Mammary epithelial cell (primary cell): ENCODE measurements at places on chromosomes 13 and 19. TPM values are rescaled to one million over a fixed set of nuclear protein-coding genes. Genes with fewer than 3 reads are reported as not detected.

Gene PRODH2
- total RNA-seq: not detected

Gene KANK2
- 5.7 and 19.4 TPM in 2 replicates for total RNA-seq

Gene NPAS1
- total RNA-seq: 0.67 TPM

Gene ARHGAP35
- total RNA-seq: 45.8 TPM

Gene TSSK6
- 2.8 and 4.4 TPM in 2 replicates for total RNA-seq

Gene DLL3
- 0.33 TPM for total RNA-seq

Gene DNASE2
- 41.2 and 44.0 TPM in 2 replicates for total RNA-seq

Gene SHD
- not detected for total RNA-seq

Gene ZNF543
- 7.4 and 9.6 TPM in 2 replicates for total RNA-seq

Gene FBXO46
- 15.1 and 19.5 TPM in 2 replicates for total RNA-seq

Gene PRX
- 1.7 TPM for total RNA-seq

Gene ZNF426
- 16.2 and 19.3 TPM in 2 replicates for total RNA-seq

Gene NOP53
- 106 and 149 TPM in 2 replicates for total RNA-seq

Gene MYO9B
- 61.2 TPM for total RNA-seq

Gene KCNC3
- 0.09 TPM in 1 of 2 replicates, not detected in the other for total RNA-seq

Gene ZNF534
- not detected in 2 replicates for total RNA-seq

Gene FGF22
- total RNA-seq: not detected

Gene MAST1
- 0.53 and 2.2 TPM in 2 replicates for total RNA-seq

Gene GRIK5
- not detected for total RNA-seq

Gene SCGB2B2
- total RNA-seq: 0.88 and 1.2 TPM in 2 replicates

Gene EXOC3L2
- 0.19 and 0.35 TPM in 2 replicates for total RNA-seq

Gene EHD2
- total RNA-seq: 149 and 178 TPM in 2 replicates

Gene CGB1
- total RNA-seq: not detected in 2 replicates

Gene SERPINE3
- total RNA-seq: not detected in 2 replicates
